Heart right ventricle (tissue), 16 donors: ENCODE measurements at places on chromosomes 2 and 18. TPM values are rescaled to one million over a fixed set of nuclear protein-coding genes. Genes with fewer than 3 reads are reported as not detected.

COL4A3 gene
- 0.91 TPM for polyA plus RNA-seq

DNA sequence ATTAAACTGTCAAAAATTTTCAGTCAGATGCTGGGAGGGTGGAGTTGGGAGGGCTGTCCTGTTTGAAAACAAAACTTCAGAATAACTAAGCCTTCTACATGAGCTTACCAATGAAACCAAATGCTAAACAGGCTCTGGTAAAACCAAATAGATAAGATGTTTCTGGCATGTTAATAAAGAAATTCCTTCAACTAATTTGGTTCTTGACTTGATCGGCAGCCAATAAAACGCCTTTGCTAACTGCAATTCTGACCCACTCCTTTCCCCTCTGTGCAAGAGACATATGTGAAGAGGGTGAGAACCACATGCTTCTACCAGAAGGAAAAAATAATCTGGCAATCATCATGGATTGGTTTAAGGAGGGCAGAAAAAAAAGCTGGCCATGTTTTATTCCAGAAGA, 20.9 kb downstream of the MAP4K3 start:
- no peak for DNase-seq

OTOS gene
- polyA plus RNA-seq: not detected

DNA sequence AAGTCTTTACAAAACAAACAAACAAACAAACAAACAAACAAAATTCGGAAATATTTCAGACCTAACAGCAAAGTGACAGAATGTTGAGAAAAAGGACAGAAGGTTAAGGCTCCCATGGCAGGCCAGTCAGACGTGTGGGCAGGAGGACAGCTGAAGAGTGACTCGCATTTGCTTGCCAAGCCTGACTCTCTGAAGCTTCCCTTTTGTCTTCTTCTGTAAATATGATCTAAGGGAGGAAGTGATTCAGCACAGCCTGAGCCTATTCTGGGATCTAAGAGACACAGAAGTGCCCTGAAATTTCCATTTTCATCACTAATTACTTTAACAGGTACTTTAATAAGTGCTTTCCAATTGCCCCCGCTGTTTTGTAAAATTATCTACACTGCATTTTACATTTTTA, 134.0 kb upstream of the LYPD1 start:
- peak; percentile 23 for DNase-seq

DNA sequence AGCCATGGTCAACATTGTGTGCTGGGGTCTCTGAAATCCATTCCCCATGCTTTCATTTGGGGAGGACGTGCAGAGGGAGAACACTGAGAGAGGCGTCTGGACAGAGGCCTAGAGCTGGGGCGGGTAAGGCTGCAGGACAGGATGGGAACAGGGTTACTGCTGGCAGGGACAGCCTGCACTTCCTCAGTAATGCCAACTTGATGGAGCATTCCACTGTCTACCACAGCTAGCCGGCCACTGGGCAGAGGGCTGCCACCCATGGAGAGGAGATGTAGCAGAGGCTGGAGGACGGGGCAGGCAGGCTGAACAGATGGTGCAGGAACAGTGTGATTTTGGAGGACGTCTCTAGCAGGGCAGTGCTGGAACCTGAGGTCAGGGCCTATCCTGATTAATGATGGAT, 29.3 kb downstream of the MRPL33 start:
- no peak for DNase-seq
